ENCODE measurements at places on chromosomes 1 and 21.

DNA sequence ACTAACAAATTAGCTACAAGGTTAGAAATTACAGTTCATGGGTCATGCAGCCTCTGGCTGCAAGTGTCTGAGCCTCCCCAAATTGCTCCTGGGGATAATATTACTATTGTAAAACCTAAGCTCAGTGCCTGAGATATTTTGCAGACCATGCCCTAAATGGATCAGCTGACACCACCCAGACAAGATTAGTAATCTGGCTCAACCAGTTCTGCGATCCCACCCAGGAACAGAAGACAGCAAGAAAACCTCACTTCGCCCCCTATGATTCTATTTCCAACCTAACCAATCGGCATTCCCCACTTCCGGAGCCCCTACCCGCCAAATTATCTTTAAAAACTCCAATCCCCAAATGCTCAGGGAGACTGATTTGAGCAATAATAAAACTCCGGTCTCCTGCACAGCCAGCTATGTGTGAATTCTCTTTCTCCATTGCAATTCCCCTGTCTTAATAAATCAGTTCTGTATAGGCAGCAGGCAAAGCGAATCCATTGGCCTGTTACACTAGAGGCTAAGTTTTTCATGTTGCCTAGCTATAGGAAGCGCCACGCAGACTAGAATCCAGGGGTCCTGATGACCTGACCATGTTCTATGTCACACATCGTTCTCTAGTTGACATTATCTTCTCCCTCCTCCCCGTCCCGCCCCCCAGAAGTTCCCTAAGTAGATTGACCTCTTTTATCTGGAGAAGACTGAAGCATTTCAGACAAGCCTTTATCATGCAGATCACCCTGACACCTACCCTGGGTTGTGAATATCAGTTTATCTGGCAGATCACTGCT lies 22.4 kb upstream of the ZFYVE9 start:
- no peak for DNase-seq

DNA sequence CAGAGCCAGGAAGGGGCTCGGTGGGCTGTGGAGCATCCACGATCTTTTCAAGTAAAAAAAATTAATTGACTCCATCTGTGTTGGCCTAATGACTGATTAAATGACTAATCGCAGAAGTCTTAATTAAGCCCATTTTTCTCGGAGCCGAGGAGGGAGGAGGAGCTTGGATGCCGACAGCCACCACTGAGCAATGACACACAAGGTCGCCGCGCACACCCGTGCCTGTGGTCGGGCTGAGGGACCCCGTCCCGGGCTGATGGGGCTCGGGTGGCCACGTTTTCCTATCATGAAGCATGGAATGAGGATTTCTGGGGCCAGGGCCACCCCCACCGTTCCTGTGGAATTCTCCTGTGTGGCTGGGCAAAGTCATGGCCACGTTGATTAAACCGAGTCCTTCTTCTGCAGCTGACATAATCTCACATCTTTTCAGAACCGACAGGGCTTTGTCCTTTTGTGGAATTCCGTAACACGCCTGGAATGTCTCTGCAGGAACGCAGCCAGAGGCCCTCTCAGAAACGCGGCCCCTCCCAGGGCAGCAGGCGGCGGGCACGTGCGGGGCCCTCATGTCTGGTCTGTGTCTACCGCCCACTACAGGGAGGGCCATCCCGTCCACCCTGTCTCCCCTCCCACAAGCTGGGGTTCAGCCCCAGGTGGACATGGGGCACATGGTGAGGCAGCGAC lies 60.7 kb downstream of the MORN1 start:
- DNase-seq, result no peak

- DNase-seq, result no peak
Measured at GRCh38 chr1:21174654-21175323, 1.9 kb downstream of the EIF4G3 start.

GRCh38 chr21:42518215-42518614 lies 4.6 kb downstream of the SLC37A1 start:
- no peak for DNase-seq

- DNase-seq, result peak; percentile 20
Measured at GRCh38 chr1:12275370-12275769, 45.5 kb downstream of the VPS13D start.

DNA sequence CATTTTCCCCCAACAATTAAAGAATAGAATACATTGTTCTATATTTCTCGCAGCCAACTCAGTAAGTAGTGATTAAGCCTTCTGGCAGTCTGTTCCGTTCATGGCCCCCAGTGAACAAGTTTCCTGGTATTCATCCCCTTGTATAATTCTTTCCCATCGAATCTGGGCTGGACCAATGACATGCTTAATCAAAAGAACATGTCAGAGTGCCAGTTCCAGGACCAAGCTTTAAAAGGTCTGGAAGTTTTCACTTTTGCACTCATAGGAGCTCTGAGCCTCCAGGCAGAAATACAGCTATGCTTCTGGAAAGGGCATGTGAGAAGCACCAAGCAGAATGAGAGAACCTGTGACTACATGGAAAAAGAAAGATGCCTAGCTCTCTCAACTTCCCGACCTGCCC lies 22.5 kb upstream of the DPYD start:
- DNase-seq, result no peak

DNA sequence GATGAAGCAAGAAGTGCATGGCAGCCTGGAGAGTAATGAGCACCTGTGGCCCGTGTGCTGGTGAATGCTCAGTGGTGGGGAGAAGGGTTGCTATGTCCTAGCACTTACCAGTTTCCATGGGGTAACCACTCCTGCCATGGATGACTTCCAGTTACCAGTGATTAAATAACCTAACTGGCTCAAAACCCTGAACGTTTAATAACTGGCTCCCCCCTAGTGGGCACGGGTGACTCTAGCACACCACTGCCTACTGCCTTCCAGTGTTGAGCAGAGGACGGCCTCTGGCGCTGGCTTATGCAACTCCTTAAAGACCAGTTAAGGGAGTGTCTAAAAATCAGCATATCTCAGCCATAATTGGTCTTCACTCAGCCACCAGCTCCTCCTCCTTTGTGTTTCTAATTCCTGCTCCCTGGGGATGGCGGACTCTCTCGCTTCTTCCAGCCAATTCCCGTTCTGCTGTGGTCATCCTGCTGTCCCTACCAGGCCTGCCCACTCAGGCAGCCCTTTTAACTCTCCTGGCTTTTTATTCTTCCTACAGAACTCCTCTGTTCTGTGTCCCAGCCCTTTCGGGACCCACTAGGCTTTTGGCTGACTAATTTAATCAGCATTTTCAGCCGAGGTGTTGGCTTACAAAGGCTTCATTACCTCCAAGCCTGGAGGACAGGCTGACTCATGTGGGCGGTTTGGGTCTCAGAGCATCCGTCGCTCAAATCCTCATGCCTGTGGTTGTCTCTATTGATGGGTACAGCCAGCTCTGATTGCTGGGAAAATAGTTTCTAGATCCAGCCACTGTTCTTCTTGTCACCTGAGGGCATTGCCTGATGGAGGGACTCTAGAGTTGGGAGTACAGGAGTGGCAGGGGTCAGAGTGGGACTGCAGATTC lies 332.4 kb downstream of the CAMTA1 start:
- DNase-seq, result no peak

DNA sequence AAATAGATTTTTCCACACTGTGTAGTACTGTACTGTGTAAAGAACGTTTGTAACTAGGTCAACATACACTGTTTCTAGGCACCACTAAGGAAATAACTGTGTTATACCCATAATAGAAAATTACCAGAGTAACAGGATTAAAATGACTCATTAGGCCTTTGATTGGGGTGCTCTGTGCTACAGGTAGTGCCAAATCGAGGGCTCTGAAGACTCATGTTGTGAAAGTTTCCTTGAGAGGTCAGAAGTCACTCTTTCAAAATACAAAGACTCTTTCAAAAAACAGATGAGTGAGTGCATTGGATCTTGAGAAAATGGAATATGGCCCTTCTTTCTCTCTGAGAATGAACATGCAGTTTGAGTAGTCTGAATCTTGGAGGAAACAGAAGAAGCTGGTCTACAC lies 143.0 kb downstream of the MRPL39 start:
- peak; percentile 59 for DNase-seq

GRCh38 chr21:42216726-42217572 lies 2.0 kb upstream of the ABCG1 start:
- no peak for DNase-seq

GRCh38 chr1:71473331-71473730 lies 392.5 kb upstream of the ZRANB2 start:
- DNase-seq, result no peak

DNA sequence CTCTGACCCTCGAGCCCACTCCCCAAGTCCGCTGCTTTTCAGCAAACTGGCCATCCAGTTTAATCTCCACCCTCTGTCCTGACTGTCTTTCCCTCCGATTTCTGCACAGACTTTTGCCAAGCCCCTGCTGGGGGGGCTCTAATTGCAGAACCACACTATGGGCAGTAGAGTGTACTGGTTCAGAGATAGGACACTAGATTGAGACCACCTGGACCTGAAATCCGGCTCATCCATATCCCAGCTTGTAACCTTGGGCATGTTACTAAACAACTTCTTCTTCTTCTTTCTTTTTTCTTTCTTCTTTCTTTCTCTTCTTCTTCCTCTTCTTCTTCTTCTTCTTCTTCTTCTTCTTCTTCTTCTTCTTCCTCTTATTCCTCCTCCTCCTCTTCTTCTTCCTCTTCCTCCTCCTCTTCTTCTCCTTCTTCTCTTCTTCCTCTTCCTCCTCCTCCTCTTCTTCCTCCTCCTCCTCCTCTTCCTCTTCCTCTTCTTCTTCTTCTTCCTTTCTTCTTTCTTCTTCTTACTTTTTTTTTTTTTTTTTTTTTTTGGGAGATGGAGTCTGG lies 7.7 kb downstream of the LRRC71 start:
- no peak for DNase-seq

DNA sequence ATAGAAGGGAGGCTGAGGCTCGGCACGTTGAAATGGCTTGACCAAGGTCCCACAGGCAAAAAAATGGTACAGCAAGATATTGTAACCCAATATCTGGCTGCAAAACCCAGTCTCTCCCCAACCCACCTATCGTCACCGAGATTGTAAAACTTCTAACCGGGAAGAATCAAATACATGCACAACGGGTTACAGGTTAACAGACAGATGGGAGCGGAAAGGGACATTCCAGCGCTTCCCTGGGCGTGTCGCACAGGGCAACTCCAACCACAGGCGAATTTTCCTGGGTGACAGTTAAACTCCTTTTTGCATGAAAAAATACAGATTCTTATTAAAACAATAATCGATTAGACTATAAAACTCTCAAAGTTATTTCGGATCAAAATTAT lies 31.8 kb upstream of the JUN start:
- peak; percentile 26 for DNase-seq

DNA sequence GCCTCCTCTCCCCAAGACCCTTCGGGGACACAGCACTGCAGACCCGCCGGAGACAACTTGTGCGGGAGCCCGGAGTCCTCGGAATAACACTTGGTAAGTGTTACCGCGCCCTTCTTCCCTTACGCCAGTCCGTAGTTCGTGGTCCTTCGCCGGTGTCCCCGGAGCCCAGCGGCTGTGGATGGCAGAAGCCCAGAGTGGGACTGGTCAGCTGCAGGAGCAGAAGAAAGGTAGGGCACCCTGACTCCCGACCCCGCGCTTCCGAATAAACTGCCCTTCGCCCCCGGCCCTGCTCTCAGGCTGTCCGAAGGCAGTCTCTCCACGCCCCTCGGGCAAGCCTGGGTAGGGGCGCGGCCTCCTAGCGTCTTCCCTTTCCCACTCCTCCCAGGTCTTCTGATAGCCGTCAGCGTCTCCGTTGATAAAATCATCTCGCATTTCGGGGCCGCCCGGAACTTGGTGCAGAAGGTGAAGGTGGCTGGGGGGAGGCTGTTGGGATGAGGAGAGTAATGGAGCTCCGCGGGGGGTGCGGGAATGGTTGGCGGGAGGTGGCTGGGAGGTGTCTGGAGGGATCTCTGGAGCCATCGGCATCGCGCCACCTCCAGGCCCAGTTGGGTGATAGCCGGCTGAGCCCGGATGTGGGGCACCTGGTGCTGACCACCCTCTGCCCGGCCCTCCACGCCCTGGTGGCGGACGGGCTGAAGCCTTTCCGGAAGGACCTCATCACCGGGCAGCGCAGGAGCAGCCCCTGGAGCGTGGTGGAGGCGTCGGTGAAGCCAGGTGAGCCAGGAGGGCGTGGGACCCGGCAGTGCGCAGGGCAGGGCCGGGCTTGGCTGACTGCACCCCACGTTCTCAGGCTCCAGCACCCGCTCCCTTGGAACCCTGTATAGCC lies 4.3 kb downstream of the RUSC1 start:
- DNase-seq, result no peak

DNA sequence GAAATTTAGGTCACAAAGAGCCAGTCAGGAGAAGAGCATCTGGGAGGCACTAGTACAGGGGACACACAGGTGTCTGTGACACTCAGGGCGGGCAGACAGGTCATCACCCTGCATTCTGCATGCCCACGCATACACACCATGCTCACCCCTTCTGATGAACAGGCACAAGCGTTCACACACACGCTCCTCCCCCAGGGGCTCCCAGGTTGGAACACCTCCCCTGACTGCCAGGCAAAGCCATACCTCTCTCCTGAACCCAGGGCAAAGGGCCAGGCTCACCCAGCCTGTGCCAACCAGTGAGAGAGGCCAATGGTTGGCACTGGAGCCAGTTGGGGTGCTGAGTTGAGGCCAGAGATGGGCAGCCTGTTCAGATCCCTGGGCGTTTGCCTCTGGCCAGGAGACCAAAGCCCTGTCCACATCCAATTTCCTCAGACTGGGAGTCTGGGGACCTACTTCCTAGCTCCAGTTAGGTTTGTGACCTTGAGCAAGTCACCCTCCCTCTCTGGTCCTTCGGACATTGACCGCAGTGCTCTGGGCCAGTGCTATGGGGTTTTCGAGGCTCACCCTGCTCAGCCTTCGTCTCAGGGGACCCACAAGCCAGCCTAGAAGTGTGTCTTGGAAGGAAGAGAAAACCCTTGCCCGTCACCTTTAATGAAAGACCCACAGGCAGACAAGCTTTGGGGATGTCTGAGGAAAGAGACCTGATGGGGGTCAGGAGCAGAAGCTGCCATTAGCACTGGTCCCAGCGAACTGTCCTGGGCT lies 5.8 kb upstream of the LAD1 start:
- no peak for DNase-seq

- DNase-seq, result peak; percentile 30
Measured at GRCh38 chr1:19974822-19975416, 4.5 kb downstream of the PLA2G2A start.

GRCh38 chr1:24964811-24965570 lies 34.9 kb upstream of the RUNX3 start:
- DNase-seq, result peak; percentile 95

DNA sequence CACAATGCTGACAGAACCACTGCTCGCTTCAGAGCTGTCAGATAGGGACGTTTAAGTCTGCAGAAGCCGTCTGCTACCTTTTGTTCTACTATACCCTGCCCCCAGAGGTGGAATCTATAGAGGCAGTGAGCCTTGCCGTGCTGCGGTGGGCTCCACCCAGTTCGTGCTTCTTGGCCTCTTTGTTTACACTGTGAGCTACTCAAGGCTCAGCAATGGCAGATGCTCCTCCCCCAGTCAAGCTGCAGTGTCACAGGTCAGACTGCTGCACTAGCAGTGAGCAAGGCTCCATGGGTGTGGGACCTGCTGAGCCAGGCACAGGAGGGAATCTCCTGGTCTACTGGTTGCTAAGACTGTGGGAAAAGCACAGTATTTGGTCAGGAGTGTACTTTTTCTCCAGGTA lies 47.1 kb downstream of the LEPR start:
- no peak for DNase-seq

DNA sequence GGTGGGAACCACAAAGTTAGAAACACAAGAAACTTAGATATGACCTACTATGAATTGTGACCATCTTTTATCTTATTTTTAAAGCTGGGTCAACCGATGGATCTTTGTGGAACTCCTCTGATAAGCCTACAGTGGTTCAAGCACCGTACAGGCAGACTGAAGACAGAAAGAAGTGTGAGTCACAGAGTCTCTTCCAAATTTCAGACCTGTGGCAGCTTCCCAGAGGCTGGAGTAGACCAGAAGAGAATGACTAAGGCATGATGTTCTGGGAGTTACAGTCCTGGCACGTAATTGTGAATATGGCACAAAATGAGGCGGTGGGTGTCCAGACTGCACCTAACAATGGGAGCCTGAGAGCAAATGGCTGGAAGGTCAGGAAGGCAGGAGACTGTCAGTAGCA lies 70.0 kb downstream of the LMO4 start:
- no peak for DNase-seq
